ENCODE measurements at places on chromosomes 4 and X.

DNA sequence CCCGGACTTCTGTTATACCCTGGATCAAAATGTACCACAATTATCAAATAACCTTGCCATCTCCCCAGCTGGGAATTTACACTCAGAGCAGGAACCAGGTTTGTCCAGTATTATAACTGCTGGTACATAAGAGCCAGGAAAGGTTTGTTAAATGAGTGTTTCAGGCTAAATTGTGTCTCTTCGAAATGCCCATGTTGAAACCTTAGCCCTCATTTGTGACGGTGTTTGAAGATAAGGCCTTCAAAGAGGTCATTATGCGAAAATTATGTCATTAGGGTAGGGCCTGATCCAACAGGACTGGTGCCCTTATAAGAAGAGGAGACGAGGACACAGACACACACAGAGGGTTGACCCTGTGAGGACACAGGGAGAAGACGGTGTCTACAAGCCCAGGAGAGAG is 73.5 kb upstream of the DHRSX start:
- DNase-seq: no peak

DNA sequence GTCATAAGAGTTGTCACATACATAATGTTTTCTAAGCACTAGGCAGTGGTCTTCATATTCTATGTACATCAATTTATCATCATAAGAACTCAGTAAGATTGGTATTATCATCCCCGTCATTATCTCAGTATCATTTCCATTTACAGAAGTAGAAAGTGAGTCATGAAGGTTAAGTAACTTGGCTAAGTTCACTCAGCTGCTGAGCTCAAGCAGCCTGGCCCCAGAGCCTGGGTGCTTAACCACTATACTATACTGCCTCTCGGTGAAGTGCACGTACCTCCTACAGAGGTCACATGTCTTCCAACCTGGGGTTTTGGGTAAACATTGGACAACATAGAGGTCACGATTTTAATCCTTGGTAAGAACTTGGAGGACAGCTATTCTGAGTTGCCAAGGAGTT is 161.5 kb upstream of the GATB start:
- no peak for DNase-seq

GRCh38 chr4:6480534-6481088 is 8.2 kb upstream of the PPP2R2C start:
- no peak for DNase-seq

GRCh38 chr4:153222707-153223426 is 18.6 kb downstream of the TRIM2 start:
- DNase-seq: no peak

GRCh38 chr4:8694226-8694625 is 101.7 kb downstream of the CPZ start:
- DNase-seq: no peak

GRCh38 chrX:53000447-53001135 is 42.3 kb upstream of the FAM156A start:
- no peak for DNase-seq

- DNase-seq: no peak
These were observed 98.8 kb downstream of the ADRA2C start for GRCh38 chr4:3864742-3865721.

- no peak for DNase-seq
These were observed 26.4 kb downstream of the NELFA start for GRCh38 chr4:1982124-1983052.

GRCh38 chrX:65745992-65746391 is 78.5 kb downstream of the MSN start:
- no peak for DNase-seq

DNA sequence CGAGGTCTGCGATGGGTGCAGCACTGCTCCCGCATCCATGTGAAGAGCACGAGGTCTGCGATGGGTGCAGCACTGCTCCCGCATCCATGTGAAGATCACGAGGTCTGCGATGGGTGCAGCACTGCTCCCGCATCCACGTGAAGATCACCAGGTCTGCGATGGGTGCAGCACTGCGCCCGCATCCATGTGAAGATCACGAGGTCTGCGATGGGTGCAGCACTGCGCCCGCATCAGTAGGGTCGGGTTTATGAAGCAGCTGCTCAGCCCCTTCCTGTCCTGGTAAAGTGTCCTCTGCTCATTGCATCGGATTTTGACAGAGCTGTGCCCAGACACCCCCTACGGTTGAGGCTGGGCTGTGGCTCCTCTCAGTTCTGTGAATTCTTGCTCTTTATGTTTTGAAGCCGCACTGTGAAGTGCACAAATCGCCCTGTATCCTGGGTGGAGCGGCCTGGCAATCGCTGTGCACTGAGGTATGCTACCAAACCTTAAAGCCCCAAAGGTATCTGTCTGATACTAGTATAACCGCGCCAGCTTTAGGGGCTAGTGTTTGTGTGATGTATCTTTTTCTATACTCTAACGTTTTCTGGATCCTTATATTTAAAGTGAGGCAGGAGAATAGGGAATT is 98.7 kb downstream of the CPZ start:
- no peak for DNase-seq
